ENCODE measurements at places on chromosomes 6 and 20. TPM values are rescaled to one million over a fixed set of nuclear protein-coding genes. Genes with fewer than 3 reads are reported as not detected.

GRCh38 chr6:124420116-124420840, 542.0 kb upstream of the RNF217 start:
- DNase-seq = no peak

GRCh38 chr6:148972481-148972880, 225.7 kb downstream of the UST start:
- no peak for DNase-seq

DNA sequence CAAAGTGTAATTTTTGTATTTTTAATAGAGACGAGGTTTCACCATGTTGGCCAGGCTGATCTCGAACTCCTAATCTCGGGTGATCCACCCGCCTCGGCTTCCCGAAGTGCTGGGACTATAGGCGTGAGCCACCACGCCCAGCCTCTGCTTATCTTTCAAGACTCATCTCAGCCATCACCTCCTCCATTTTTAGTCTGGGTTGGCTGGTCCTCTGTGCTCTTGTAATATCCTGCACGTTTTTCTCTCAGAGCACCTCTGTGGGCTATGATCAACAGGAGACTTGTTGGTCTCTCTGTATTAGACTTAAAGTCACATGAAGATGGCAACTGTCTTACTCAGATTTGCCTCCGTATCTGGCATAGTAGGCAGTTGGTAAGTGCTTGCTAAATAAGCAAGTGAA, 7.6 kb downstream of the NOTCH4 start:
- no peak for DNase-seq

GRCh38 chr6:39904946-39905639, 29.2 kb downstream of the MOCS1 start:
- DNase-seq = no peak

GRCh38 chr6:71103641-71104040, 146.8 kb upstream of the B3GAT2 start:
- DNase-seq = no peak

GRCh38 chr6:40135491-40136072, 201.3 kb upstream of the MOCS1 start:
- no peak for DNase-seq

The CDC5L gene
- total RNA-seq = 25.2 TPM

The DPPA5 gene
- total RNA-seq = not detected

The KIZ gene
- 12.2 TPM for total RNA-seq

The HMGCLL1 gene
- total RNA-seq = not detected

All from activated naive CD4-positive, alpha-beta T cell treated with anti-CD3 and anti-CD28 coated beads, Interleukin-2, amount 50 U/mL, for 72 hours (primary cell).